ENCODE measurements at places on chromosomes 11 and 22.

DNA sequence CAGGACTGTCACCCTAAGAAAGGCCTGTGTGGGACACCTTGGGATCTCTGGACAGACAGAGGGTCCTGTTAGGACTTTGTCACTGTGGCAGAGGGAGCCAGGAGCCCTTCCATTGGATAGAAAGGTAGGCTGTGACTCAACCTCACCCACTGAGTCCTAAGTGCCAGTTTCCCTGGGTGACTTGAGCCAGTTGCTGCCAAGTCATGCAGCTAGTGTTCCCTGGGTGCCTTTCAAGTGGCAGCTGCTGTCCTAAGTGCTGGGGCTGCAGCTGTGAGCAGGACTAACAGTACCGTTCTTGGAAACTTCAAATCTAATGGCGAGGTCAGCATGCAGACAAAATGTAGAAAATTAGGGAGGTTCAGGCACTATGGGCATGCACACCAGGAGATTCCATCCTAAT is 393.7 kb downstream of the TMEM135 start:
- DNase-seq = no peak

DNA sequence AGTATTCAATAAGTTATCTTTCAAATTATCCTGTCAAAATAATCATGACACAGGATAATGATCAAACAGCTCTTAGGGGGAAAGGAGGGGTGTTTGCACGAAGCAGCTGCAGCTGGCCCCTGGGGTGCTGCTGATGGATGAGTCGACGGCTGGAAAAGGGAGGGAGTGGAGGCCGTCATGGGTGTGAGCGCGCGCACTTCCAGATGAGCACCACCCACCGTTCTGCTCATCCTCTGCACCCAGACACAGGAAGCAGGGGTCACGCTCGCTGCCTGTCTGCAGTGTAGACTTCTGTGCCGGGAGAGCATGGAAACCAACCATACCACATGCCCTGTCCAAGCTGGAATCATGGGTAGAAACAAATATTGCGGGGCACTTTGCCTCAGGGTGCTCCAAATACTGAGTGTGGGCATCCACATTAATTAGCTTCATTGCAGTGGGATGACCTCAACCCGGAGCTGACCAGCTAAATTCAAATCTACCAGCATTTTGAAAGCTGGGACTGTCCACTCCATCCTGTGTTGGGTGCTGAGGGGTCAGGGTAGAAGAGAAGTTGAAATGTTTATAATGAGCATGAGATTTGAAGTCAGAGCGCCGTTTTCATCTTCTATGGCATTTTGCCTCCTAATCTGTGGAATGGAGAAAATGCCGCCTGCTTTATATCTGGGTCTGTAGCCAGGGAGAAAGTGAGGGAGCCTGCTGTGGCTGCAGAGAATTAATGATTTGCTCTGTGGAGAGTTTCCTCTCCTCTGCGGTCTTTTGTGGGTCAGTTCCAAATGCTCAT is 802.4 kb downstream of the TBC1D22A start:
- no peak for DNase-seq

GRCh38 chr11:134932761-134933160 is 520.7 kb upstream of the B3GAT1 start:
- DNase-seq = no peak

- no peak for DNase-seq
Measured at GRCh38 chr11:12388173-12388572, 10.8 kb downstream of the PARVA start.

DNA sequence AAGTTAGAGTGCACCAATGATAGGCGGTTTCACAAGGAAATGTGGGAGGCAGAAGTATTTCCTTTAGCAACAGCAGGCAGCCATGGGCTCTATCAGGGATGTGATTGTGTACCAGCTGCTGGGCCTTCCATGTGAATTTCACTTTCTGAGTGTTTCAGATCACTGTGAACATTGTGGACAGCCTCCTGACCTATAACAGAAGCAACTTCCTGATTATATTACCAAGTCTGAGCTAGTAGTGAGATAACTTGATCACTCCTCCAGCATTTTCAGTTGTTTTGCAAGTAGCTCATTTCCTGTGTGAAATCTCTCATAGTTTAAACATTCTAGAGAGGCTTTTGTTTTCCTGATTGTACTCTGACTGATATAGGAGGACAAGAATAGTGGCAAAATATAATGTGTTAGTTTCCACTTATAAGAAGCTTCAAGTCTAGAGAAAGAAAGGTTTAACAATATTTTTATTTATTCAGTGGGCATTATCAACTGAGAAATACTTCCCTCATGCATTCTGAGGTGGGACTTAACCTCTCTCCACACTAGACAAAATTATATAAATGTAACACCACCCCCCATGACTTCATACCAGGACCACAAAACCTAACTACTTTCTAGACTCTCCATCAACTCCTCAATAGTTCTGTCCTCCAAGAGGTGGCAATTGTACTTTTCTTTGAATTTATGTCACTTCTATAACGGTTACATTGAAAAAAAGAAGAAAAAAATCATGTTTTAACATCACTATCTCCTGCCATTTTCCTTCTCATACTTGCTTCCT is 184.2 kb upstream of the LUZP2 start:
- no peak for DNase-seq

- DNase-seq = no peak
Measured at GRCh38 chr22:38110863-38111852, 674 bp upstream of the BAIAP2L2 start.

DNA sequence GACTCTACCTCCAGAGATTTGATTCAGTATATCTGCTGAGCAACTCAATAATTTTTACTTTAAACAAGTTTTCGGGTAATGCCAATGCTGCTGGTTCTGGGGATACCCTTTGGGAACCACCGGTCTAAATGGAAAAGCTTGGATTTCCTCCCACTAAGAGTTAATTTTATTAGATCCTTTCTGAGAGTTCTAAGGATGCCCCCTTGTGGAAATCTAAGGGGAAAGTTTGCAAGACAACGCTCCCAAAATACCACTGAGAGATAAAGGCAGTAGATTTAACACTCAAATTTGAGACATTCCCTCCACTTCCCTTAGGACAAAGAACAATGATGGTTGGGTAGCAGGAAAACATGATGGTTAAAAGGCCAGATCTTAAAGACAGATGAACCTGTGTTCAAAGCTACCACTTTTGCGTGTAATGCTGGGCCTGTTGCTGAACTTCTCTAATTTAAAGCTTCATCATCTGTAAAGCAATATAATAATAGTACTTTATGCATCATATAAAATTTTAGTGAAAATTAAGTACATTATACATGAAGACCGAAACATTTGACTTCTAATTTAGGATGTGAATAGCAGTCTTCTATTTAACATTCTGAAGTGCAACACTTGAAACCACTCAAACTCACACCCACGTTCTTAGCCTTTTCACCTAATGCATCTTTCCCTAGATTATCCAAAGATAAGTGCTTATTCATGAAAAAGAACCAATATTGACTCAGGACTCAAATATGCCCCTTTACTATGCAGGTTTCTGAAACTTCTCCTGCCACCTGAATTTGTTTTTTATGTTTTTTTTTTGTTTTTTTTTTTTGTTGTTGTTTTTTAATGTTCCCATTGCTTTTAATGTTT is 110.1 kb upstream of the LUZP2 start:
- no peak for DNase-seq

GRCh38 chr11:67996622-67997474 is 7.0 kb downstream of the UNC93B1 start:
- no peak for DNase-seq

DNA sequence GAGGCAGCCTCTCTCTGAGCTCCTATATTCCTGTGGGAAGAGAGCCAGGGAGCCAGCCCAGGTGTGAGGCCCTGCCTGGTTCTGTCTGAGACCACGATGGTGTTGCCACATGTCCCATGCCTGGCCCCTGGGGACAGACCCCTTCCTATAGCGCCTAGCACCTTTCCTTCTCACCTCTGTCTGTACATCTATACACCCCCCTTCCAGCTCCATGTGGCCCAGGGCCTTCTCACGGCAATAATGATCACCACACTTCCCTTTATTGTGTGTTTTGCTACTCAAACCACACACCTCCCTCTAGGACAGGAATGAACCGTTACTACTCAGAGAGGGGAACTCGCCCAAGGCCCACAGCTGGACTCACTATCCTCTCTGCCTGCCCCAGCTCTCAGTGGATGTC is 12.8 kb downstream of the CD82 start:
- no peak for DNase-seq

DNA sequence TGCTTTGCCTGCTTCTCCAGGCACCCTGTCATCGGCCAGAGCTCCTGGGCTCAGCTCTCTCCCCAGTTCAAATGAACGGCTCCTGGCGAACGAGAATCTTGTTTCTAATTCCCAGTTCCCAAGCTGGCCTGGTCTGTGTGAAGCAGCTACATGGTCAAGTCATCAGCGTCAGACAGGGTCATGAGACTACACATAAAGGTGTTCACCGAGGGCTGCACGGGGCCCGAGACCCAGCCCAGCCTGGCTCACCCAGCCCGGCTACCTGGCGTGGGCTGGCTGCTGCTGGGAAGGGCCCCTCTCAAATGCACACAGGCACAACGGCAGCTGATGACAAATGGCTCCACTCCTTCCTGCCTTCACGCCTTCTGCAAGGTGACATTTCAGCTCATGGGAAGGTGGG is 14.6 kb upstream of the CELSR1 start:
- no peak for DNase-seq

DNA sequence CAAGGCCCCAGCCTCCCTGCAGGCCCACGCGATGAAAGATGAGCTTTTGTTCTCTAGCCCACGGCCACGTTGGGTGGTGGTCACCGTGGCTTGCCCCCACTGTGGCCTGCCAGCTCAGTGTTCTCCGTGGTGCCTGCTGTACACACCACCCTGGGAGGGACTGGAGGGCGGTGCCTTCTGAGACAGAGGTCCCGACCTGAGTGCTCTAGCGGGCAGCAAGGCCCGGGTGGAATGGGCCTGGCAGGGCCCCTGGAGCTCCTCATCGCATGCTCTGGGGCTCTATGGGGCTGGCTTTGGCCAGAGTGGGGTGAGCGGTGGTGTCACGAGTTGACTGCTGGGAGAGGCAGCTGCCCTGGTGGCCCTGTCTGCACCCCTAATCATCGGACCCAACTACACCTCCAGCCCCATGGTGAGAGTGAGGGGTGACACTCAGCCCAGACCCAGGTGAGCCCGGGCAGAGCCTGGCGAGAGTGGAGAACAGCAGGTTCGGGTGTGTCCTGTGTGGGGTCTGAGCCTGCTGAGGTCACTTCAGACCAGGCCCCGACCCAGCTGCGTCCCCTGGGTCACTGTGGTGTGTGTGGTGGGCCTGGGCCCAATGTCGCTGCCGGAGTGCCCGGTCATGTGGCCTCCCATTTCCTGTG is 541.9 kb downstream of the TBC1D22A start:
- DNase-seq = no peak

DNA sequence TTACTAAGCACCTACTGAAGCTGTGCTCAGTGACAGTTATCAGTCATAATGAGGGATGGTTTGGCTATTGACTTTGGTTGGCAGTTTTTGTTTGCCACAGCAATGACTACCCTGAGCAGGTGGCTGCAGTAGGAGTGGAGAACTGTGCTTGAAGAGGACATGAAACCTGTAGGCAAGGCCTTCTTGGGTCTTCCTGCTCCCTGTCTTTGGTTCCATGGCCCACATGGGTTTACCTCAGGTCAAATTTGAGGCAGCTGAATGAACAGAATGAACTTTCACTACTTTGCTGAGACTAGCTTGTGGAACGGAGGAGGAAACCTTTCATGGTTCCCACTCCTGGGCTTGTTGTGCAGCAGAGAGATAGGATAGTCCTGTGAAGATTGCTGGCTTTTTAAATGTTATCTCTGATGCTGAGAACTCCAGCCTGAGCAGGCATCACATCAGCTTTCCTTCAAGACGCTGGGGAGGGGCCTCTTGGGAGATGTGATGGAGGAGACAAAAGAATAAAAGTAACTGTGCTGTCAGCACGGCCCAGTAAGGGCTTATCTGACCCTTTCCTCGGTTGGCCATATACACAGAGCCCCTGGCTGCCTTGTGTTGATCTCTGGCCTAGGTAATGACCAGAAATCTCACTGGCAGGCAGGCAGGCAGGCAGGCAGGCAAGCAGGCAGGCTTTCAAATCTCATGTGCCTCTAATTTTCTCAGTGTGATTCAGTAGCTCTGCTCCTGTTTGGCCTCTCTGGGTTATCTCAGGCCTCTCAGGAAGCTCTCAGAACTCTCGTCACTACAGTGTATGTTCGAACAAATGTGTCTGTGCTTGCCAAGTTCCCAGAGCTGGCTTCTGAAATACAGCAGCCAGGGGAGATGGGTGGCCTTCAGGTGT is 12.0 kb downstream of the STIM1 start:
- no peak for DNase-seq

- no peak for DNase-seq
Measured at GRCh38 chr11:111153194-111153593, 92.3 kb upstream of the POU2AF2 start.

GRCh38 chr11:128924510-128925249 is 18.0 kb downstream of the TP53AIP1 start:
- DNase-seq = no peak

DNA sequence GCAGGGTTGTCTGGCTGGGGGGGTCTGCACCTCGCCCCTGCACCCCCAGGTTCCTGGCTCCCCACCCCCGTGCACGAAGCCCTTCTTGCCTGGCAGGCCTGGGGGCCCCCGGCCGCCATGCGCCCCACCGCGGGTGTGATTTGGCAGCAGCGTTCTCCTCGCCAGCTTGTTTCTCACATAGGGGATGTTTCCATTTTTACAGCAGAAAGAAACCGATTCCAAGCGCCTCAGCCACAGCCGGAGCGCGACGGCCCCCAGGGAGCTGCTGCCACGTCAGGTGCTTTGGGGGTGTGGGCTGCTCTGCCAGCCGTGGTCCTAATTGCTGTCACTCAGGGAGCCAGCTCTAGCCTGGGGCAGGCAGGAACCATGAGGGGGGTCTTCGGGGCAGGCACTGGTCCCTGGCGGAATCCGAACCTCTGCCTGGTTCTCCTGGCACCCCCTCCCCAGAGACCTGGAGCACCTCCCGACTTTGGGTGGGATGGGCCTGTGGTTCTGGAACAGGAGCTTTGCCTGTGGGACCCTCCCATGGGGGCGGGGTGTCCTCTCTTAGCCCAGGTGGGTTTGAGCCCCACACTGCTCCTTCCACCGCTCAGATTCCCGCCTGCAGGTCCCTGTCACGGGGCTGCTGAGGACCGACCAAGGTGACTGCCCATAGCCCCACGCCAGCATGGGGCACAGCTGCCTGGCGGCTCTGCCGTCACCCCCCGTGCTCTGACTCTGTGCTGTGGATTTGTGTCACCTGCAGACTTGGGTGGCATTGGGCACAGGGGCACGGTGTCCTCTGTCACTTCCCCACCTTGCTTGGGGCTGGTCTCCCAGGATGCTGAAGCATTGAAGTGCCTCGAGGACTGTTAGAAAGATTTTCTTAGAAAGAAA is 54.0 kb downstream of the RTN4R start:
- DNase-seq = no peak

DNA sequence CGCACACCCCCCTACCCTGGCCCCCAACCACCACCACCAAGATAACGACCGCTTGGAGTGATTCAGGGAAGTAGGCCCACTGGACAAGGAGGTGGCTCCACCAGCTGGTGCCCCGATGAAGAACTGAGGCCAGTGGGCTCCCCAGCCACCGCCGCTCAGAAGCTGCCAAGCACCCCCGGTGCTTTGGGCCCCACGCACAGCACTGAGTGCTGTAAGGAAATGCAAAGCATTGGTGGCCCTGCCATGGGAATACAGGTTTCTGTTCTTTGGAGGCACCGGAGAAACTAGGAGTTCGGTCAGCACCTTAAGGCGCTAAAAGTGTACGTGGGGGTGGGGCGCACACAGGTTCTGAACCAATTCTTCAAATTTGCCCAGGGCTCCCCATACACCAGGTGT is 664 bp upstream of the PRSS23 start:
- DNase-seq = no peak

Data from SIG-M5 (cell line).